Nucleus accumbens (tissue), 56 donors: ENCODE measurements at places on chromosomes 1 and 21.

- no peak for DNase-seq
Observed at GRCh38 chr1:71780681-71781080, 501.7 kb downstream of the NEGR1 start.

- DNase-seq: no peak
Observed at GRCh38 chr1:12284486-12284885, 54.7 kb downstream of the VPS13D start.

- no peak for DNase-seq
Observed at GRCh38 chr1:181809991-181810545, 251.4 kb downstream of the ZNF648 start.

DNA sequence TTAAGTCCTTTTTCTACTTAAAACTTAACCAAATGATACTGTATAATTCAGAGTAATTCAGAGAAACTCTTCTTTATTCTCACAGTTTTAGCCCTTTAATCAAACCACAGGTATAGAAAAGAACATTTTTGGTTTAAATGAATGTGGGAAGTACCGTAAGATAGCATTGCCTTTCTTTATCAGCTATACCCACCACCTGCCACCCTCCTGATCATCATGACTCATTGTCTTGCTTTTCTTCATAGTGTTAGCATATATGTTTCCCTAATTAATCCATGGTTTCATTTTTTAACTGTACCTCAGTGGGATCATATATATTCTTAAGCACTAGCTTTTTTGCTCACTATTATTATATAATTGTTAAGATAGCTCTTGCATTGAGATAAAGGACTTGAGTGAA, 27.5 kb upstream of the ANGPTL1 start:
- DNase-seq: no peak

DNA sequence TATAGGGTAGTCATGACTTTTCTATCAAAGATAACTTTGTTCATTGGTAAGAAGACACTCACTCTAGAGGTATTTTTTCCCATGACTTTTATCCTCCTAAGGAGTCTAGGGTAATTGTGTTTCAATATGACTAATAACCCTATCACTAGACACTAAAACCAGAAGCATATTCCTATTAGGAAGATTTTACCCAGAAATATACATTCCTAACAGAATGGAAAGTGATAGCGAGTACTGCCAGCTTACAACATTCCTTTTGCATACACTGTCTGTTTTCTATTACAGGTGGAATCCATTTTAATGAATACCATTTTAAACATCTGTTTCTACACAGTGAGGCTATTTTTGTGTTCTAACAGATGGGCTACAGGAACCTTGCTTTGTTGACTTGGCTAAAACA, 31.4 kb upstream of the C1orf185 start:
- DNase-seq: no peak

DNA sequence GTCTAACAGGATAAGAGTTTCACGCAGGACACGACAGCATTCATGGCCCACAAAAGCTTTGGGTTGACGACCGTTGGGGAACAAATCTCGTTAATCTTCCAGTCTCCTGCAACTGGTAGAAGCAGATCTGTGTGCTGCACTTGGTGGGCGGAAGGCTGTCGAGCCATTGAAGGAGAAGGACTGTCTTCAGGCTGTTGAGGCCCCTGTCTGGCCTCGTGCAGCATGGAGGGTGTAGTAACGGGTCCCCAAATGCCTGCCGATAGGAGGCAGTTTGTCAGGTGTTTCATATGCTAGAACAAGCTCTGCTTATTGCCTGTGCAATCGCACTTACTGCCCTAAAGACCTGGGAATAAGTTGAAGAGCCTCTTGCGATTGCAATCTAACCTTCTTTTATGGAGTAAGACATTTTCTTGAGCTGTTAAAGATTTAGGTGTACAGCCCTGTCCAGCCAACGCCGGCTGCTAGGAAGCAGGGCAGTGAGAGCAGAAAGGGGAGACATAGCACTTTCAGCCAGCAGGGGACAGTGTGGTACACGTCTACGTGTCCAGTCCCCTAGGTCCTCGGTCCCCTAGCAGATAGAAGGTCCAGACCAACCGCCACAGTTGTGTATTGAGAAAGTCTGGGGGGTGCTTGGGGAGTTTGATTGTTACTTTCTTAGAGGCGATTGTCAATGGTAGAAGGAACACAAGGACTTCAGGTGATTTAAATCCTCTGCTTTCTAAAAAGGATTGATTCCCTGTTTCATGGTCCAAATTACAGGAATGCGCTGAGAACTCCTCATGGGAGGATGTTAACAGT, 102.3 kb upstream of the TMPRSS2 start:
- DNase-seq: no peak

DNA sequence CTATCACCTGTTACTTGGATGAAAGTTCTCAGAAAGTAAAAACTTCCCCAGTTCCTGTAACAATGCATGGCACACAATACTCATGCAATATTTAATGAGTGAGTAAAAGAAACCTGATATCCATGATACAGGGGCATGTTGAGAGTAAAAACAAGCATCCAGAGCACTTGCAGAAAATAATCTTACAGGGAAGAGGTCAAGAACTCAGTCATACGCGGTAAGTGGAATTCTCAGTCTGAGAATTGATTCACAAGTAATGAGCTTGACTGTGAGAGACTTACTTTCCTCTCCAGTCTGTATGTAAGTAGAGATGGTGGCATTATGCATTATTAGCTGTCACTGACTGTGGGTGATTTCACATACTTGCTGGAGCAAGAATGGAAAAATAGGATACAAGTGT, 976.9 kb downstream of the BRINP3 start:
- DNase-seq: no peak

- DNase-seq: no peak
Observed at GRCh38 chr1:30469426-30469825, 254.0 kb downstream of the MATN1 start.

DNA sequence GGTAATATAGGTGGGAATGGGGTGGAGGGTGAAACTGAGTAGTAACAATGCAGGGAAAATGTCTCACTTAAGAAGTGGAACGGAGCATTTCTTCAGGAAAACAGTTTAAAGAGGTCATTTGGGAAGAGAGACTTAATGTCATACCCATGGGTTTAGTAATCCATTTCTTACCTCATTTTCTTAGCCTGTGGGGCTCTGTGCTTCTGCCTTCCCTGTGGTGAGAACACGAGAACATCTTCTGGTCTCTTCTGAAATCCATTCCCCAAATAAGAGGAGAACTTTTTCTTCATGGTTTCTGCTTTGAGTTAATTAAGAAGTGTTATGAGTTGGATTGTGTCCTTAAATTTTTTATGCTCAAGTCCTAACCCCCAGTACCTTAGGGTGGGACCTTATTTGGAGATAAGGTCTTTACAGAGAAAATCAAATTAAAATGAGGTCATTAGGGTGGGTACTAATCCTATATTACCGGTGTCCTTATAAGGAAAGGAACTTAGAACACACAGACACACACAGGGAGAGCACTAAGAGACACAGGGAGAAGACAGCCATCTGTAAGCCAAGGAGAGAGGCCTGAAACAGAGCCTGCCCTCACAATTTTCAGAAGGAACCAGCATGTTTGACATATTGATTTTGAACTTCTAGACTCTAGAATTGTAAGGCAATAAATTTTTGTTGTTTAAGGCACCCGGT, 5.4 kb downstream of the CCDC190 start:
- no peak for DNase-seq

DNA sequence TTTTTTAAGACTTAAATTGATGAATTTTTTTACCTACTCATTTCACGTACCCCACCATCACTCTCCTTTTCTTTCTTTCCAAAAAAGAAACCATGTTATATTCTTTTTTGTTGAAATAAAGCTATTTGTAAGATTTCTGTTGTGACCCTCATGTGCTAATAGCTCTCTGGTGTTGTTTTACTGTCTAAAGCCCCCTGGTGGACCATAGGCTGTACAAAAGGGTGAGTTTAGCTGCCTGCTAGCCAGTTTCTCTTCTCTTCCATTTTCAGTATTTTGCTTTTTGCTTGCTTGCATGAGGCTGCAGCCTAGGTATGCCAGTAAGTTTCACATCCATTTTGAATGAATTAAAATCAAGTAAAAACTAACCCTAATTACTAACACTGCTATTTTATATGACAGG, 15.6 kb upstream of the VAMP3 start:
- no peak for DNase-seq

DNA sequence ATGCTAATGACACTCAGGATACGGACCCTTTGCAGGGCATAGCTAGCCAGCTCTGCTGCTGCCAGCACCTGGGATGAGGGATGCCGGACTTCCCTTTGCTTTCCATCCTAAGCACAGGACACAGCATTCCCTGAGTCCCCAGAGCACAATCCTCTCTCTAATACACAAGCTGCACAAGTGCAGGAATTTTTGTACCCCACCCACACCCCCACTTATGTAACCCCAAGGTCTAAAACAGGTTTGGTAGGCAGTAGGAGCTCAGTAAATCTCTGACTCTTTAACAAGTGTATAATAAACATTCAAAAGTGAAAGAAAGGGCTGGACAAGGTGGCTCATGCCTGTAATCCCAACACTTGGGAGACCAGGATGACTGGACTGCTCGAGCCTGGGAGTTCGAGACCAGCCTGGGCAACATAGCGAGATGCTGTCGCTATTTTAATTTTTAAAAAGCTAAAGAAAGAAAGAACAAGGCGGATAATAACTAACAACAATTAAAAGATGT, 42.2 kb upstream of the IGSF3 start:
- no peak for DNase-seq

DNA sequence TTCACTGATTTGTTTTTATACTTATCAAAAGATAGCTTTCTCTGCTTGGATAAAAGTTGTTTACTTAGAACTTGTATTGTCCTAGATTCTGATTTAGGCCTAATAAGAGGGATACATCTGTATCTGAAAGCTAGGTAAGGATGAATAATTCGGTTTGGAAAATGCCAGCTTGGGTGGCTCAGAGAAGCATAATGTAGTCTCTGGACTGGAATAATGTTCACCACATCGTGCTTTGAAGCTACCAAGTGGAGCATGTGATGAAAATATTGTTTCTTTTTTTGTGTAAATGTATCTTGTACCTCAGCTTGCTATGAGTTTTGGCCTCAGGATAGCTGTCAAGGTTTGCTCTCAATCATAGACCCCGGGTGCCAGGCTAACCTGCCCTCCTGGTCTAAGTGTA, 49.2 kb downstream of the VPS13D start:
- no peak for DNase-seq

DNA sequence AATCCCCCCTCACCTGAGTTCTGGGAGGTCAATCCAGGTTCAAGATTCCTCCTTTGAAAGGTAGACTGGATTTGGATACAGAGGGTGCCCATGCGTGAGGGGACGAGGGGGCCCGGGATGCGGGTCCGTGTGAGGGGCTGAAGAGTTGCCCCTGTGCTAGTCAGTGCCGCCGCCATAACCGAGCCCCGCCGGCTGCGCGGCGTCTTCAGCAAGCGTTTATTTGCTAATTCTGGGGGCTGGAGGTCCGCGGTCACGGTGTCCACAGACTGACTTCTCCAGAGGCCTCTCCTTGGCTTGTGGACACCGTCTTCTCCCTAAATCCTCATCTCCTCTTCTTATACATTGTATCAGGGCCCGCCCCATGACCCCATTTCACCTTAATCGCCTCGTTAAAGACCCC, 20.9 kb upstream of the SAMD11 start:
- DNase-seq: no peak

DNA sequence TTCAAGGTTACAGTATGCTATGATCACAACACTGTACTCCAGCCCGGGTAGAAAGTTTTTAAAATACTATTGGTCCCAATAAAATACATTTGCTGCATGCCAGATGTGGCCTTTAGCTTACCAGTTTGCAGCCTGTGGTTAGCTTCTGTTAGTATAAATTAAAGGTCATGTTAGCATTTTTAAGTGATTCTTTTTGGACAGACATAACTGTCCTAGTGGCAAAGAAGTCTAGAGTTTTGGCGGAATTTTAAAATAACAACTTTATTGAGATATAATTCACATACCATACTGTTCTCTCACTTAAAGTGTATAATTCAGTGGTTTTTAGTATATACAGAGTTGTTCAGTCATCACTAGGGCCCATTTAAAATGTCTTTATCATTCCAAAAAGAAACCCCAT, 24.3 kb upstream of the TMEM39B start:
- DNase-seq: no peak

DNA sequence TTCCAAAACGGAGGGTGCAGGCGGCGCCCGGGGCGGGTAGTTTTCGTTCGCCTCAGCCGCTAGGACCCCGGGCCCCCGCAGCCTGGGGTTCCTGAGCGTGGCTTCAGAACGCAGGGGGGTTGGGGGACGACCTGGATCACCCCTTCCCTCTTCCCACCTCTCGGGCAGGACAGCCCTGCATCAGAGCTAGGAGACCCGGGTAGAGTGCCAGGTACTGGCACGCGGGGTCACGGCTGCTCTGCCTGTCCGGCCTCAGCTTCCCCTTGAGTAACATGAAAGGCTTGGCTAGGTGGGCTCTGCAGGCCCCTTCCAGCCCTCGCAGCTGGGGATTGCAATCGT, 484 bp downstream of the DFFB start:
- no peak for DNase-seq

- peak; percentile 10 for DNase-seq
Observed at GRCh38 chr21:31335957-31336738, 7.9 kb downstream of the TIAM1 start.
